ENCODE measurements at places on chromosomes 13 and 19.

- DNase-seq: no peak
Observed at GRCh38 chr13:78779608-78780007, 120.7 kb upstream of the OBI1 start.

- no peak for DNase-seq
Observed at GRCh38 chr19:47494211-47494547, 10.2 kb upstream of the KPTN start.

- DNase-seq: no peak
Observed at GRCh38 chr13:80140685-80141084, 200.2 kb downstream of the SPRY2 start.

DNA sequence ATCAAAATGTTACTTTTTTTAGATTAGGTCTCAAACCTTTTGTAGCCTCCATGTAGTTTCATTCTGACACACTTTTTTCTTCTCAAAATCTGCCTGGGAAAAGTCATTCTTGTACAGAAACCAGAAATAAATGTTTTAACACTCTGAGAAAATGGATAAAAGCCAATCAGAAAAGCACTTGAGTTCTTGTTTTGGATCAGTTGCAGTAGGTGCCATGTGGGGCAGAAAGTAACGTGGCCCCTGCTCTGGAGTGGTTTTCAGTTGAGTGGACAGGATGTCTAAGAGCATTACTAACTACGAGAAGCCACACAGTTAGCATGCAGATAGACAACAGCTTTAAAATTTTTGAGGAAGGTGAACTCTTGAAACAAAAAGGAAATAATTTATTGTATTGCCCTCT, 19.1 kb downstream of the GPR183 start:
- DNase-seq: peak; percentile 46

DNA sequence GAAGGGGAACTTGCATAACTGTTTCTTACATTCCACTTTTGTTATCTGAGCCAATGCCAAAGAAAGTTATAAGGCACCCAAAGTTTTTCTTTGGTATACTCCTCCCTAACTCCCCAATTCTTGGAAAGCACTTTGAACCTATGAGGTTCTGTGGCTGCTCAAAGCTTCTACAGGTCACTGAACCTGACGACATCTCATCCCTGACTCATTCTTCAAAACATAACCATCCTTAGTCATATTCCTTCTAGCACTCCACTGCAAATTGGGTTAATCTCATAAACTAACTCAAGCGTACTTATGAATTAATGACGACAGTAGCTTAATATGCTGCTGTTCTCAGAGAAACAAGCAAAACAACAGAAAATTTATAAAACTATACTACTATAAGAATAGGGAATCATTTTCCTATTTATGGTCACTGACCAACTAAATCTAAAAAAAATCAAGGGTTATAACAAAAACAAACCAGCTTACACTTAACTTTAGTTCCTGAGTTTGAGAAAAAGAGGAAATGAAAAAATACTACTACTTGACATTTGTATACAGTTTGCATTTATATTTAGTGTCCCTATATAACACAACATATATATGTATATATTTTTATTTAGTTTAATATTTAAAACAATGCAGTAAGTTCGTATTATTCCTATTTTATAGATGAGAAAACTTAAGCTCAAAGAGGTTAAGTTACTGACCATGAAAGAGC, 69.1 kb downstream of the CAB39L start:
- DNase-seq: no peak

- DNase-seq: peak; percentile 19
Observed at GRCh38 chr19:46186717-46187101, 38.7 kb downstream of the IGFL2 start.

- DNase-seq: peak; percentile 33
Observed at GRCh38 chr19:7904074-7905020, 670 bp downstream of the MAP2K7 start.

DNA sequence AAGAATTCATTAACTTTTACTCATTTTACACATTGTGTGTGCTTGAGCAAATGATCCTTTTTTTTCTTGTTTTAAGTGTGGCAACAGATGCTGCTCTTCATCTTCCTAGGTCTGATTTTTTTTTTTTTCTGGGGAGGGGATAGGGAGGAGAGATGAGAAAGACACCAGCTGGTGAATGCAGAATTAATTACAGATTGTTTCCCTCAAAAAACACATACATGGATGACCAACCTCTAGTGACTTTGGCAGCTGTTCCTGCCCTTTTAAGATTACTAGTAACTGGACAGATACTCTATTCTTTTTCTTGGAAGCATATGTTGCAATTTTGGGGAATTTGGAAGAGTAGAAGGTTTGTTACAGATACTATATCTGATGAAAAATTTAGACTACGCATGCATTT, 103.6 kb upstream of the MYO16 start:
- DNase-seq: peak; percentile 93

DNA sequence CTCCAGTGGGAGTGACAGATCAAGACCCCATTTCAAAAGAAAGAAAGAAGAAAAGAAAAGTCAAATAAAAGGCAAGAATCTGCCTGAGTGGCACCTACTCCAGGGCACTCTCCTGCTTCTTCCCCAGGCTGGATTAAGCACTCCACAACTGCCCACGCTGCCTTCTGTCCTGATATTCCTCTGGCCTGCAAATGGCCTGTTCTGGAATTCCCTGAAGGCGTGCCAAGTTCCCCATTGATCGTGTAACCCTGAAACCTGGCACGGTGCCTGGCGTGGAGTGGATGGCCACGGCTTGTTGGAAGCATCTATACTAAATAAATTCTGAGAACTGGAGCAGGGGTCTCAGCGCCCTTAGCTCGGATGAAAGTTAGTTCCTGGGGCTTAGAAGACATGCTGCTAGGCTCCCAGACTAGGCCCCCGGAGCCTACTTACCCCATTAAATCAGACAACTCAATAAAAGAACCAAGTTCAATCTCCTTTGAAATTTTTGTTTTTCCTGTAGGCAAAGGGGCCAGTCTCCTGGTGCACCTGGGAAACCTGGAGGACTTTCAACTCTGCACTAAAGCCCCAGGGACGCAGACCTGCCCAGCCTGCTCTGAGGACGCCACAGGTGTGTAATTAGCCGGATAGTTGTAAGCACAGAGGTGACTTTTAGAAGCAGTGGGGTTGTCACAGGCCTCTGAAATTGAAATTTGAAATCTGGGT, 21.9 kb downstream of the ANKRD27 start:
- peak; percentile 88 for DNase-seq

DNA sequence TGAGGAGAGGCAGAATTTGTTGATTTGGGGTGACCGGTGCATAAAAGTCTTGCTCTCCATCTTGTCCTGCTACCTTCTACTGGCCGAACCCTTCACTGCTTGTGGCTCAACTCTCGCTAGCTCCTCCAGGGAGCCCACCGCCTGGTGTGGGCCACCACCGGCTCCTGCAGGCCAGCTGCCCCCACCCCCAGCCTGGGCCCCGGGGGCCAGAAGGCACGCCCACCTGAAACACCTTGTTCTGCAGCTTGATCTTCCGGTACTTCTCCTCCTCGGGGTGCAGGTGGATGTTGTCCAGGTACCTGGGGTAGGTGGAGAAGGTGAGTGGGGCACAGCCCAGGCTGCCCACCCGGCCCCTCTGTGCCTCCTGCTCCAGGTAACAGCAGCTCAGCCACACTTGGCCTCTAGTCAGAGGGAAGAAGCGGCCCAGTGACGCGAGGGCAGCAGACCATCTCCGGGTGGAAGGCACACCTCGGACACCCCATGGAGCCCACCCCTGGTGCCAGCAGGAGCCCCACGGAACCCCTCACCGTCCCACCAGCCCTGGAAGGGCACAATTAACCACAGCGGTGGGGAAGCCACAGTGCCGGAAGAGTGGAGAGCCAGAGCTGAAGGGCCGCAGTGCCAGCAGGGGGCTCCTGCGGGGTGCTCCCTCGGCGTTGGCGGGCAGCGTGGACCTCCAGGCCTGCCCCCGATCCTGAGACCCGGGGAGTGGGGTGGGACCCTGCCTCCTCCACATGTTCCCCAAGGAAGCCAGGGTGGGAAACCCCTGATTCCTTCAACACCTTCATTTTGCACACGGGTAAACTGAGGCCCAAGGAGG, 10.1 kb downstream of the UBXN6 start:
- DNase-seq: no peak

- no peak for DNase-seq
Observed at GRCh38 chr13:97851269-97851668, 102.2 kb upstream of the IPO5 start.

GRCh38 chr19:1254081-1254527, 5.7 kb downstream of the MIDN start:
- no peak for DNase-seq

- DNase-seq: no peak
Observed at GRCh38 chr19:4316956-4317355, 12.6 kb downstream of the FSD1 start.

DNA sequence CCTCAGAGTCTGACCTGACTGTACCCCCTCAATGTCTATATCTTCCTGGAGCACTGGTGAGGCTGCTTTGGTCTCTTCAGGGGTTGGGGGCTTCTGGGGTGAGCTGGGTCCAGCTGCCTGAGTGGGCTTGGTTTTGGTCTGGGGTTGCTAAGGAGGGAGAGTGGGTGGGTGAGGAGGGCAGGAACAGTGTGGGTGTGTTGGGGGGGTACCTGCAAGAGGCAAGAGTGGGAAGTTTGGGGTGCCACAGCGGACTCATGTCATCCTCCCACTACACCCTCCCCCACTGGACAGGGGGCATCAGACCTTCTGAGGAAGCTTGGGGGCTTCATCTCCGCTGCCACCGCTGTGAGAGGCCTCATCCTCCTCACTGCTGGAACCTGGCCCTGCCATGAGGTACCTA, 13.6 kb downstream of the ZNF575 start:
- DNase-seq: no peak

DNA sequence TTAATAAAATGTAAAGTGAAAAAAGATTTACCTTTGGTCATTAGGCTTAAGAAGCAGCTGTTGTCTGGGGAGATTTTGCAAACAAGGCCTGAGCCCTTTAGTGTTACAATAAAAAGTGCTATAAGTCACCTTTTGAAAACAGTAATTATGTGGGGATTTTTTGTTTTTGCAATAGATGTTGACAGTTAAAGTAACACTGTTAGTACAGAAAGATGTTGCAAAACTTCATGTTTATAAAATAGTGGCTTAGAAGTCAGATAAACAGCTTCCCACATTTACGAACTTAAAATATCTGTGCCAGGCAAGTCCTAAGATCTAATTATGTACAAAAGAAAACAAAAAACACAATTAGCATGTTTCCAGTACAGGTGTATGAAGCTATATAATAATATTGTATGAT, 138.0 kb upstream of the IRS2 start:
- no peak for DNase-seq

DNA sequence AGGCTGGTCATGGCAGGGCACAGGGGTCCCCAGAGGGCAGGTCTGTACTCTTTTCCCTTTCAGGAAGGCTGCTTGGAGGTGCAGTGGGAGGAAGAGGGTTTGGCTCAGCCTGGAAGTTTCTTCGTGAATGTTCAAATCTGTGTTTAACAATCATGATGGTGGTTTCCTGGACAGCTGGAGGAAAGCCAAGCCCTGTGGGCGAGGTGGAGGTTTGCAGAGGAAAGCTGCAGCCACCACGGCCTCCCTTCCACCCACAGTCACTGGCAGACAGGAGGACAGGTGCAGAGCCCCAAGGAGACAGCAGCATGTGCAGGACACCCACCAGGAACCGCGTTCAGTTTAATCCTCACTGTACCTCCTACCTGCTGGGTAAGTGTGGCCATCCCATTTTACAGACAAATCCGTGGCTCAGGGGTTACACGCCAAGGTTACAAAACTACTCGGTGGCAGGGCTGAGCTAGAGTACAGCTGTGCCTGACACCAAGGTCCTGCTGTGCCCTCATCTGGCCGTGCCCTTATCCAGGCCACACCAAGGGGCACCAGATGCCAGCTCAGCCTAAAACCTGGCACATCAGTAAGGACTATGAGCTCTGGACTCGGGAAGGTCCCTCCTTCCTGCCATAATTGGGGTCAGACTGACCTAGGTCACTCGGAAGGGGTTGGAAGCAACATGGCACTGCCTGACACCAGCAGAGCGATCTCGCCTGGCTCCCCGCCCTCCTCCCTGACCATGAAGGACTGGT, 34.1 kb downstream of the SUGP2 start:
- DNase-seq: no peak

- DNase-seq: no peak
Observed at GRCh38 chr13:109516186-109516585, 270.2 kb downstream of the IRS2 start.

DNA sequence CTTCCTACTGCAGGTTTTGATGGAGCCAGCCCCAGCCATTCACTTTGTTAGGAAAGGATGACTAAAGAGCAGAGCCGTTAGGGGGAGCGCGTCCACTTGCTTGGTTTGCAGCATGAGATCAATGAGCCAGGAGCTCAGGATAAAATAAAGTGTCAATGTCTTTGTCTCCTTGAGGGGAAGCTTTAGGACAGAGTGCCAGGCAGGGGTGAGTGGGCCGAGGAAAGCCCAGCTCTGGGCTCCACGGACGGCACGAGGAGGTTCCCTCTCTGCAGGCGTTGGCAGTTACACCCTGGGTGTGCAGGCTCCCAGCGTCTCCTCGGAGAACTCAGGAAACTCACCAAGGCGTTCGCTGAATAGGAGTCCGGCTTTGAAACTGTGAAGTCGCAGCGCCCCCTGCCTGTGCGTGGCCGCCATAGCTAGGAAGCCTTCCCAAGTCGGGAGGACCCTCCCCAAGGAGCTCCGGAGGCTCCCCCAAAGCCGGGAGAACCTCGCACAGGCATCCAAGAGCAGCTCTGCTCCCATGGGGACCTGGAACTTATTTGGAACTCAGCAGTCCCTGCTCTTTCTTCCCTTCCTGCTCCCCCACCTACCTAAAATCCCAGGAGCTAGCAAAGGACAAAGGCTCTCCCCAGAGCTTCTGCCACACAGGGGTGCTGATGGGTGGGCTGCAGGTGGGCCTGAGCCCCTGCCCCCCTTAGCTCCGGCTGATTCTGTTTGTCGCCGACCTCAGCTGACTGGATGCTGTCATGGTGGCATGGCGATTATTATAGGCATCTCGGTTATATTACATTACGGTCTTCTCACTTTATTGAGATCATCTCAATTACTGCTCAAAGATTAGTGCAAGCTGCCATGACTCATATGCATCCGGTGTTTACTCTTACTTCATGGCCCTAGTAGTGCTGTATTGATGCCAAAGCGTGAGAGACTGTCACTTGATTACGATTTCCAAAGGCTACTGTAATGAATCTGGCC, 34.4 kb downstream of the GSX1 start:
- peak; percentile 87 for DNase-seq

GRCh38 chr13:79679334-79679733, 198.4 kb downstream of the NDFIP2 start:
- DNase-seq: peak; percentile 61

- DNase-seq: no peak
Observed at GRCh38 chr19:47487551-47488515, 3.8 kb upstream of the KPTN start.

- no peak for DNase-seq
Observed at GRCh38 chr13:30789166-30789862, 54.0 kb downstream of the ALOX5AP start.

DNA sequence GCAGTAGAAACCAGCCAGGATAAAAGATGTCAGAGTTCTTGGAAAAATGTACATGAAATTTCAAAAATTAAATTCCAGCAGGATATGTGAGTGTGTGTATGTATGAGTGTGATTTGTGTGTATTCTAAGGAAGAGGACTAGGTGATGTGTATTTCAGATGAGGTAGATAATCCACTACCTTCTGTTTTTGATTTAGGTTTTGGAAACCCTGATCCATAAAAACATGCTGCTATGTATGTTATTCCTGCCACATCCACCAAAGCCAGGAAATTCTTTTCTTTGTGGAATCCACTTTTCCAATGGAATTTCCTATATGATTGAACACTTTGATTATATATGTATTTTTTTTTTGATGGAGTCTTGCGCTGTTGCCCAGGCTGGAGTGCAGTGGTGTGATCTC, 276.9 kb downstream of the UQCRFS1 start:
- no peak for DNase-seq
